Right ventricle myocardium inferior (tissue), 1 donor: ENCODE measurements at places on chromosomes 5 and 9. TPM values are rescaled to one million over a fixed set of nuclear protein-coding genes. Genes with fewer than 3 reads are reported as not detected.

The ENTREP1 gene
- total RNA-seq, result 20.0 TPM

The SLC45A2 gene
- not detected for total RNA-seq

The ISL1 gene
- total RNA-seq, result not detected

The ARID3C gene
- not detected for total RNA-seq

The SPINK6 gene
- not detected for total RNA-seq

The PCDHB12 gene
- 1.3 TPM for total RNA-seq

The STPG3 gene
- total RNA-seq, result 1.4 TPM

The TIMD4 gene
- 0.35 TPM for total RNA-seq
